ENCODE measurements at places on chromosomes 5 and 9. TPM values are rescaled to one million over a fixed set of nuclear protein-coding genes. Genes with fewer than 3 reads are reported as not detected.
A peak's percentile ranks its signal among the peaks of the same experiment; 100 is the strongest.

GRM6 gene
- not detected for total RNA-seq

NUTM2G gene
- not detected for total RNA-seq

GLRA1 gene
- 0.21 TPM for total RNA-seq

IQGAP2 gene
- 14.2 TPM for total RNA-seq

FOXD4 gene
- 0.77 TPM for total RNA-seq

F2R gene
- total RNA-seq, result 42.4 TPM

PSAT1 gene
- total RNA-seq, result 166 TPM

FAM169A gene
- 11.6 TPM for total RNA-seq

DNA sequence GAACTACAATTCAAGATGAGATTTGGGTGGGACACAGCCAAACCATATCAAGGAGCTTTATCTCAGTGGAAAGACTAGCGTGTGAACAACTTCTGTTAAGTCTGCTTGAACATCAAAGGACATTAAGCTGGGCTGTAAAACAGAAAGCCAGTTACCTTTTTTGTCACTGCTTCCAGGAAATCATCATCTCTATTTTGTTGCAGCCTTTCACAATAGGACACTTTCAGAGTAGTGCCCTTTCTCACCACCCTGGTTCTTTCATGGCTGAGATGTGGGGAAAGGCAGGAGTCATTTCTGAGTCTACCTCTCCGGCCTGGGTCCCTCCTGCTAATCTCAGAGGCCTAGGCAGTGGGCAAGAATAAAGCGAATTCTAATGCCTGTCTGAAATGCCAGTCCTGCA is 96.2 kb upstream of the PPP1R2B start:
- no peak for DNase-seq

DNA sequence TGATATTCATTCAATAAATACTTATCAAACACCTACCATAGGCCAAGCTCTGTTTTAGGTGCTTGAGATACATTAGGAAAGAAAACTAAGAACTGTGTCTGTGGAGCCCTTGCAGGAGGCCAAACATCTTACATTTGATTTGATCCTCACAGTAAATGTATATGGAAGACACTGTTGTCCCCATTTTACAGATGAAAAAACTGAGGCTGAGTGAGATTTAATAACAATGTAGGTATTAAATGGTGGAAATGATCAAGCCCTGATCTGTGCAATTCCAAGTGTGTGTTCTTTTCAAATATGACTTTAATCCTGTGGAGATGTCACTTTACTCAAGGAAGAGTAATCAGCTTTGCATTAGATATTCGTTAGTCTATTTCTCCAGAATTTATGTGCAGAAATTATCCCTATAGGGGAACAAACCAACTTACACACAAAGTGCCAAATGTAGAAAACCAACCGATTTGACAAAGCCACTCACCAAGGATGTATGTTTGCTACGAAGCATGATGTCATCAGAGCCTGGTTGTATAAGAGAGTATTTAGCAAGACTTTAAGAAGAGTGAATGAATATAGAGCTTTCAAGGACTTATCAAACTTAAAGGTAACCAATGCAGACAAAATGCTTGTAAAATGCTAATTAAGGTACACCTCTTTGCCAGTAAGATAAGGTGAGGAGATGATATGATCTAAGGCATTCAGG is 153.9 kb upstream of the NFIB start:
- no peak for DNase-seq

- DNase-seq, result no peak
These were observed 501.7 kb downstream of the ARHGEF28 start for GRCh38 chr5:74127381-74128320.

GRCh38 chr5:29039994-29040393 is 2001.6 kb upstream of the CDH9 start:
- no peak for DNase-seq

GRCh38 chr9:130142056-130142455 is 30.1 kb upstream of the NCS1 start:
- DNase-seq, result no peak

DNA sequence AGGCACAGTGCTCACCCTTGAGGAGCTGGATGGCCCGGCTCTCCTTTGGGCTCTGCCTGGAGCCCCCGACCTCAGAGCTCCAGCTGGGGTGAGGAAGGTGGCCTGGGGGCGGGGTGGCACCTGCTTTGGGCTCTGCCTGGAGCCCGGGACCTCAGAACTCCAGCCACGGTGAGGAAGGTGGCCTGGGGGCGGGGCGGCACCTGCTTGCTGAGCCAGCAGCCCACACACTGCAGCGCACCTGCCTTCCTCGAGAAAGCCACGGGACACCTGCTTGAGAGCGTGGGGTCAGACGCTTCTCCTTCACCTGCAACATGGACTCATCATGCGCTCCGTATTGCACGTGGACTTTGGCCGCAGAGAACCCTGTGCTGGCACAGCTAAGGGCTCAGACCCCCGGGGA is 51.8 kb downstream of the IRX2 start:
- no peak for DNase-seq

GRCh38 chr5:6660688-6661087 is 27.4 kb downstream of the SRD5A1 start:
- DNase-seq, result no peak

DNA sequence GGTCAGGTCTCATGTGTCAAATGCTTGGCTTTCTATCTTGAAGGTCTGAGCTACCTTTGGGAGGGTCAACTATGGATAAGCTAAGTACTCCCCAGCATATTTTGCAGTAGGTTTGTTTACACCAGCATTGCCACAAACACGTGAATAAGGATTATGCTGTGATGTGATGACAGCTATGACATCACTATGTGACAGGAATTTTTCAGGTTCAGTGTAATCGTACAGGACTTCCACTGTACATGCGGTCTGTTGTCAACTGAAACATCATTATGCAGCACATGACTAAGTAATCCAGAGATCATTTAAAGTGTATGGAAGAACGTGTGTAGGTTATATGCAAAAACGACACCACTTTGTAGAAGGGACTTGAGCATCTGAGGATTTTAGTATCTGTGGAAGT is 104.0 kb downstream of the FSTL4 start:
- no peak for DNase-seq

GRCh38 chr9:35552837-35553236 is 52.2 kb upstream of the TESK1 start:
- DNase-seq, result no peak

GRCh38 chr9:104872656-104873488 is 55.1 kb downstream of the ABCA1 start:
- no peak for DNase-seq

- no peak for DNase-seq
These were observed 159.4 kb downstream of the CD180 start for GRCh38 chr5:67037171-67037570.

GRCh38 chr9:89743573-89744254 is 138.9 kb downstream of the GADD45G start:
- DNase-seq, result no peak

DNA sequence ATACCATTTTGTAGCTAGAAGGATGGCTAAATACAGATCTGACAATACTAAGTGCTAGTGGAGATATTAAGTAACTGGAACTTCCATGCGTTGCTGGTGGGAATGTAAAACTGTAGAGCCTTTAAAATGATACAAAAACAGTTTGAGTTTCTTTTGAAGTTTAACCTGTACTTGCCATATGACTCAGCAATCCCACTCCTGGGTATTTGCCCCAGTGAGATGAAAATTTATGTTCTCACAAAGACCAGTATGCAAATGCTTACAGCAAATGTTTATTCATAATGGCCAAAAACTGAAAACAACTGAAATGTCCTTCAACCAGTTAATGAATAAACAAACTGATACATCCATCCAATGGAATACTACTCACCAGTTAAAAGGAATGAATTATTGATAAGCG is 137.3 kb downstream of the SLC12A2 start:
- DNase-seq, result no peak

DNA sequence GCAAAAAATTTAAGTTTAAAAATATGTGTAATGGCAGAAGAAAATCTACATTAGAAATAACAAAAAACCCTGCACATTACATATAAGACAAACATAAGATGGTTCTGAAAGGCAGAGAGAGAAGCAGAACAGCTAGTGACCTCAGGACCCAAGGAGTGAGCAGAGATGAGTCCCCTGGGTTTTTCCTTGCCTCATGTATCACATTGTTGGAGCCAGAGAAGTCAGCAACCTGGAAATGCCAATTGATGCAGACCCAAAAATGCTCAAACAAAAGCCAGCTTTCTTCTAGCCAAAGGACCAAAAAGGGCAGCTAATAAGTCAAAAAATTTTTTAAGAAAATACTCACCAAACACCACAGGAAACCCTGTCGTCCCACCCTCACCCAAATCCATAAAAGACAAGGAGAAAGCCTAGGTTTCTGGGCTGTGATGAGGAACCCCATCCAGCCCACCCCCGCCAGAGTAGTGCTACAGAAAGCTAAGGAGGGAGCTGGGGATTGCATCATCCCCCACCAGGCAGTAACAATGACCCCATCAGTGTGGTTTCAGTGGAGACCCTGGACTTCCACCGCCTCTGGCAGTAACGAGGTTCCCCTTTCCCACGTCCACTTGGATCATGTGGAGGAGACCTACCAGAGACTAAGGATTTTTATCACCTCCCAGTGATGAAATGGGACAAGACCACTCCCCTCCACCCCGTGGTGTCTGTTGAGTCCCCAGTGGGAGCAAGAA is 17.6 kb downstream of the DENND1A start:
- no peak for DNase-seq

- DNase-seq, result no peak
These were observed 53.6 kb downstream of the ASS1 start for GRCh38 chr9:130498298-130498917.

GRCh38 chr5:122493091-122494021 is 181.3 kb downstream of the SNCAIP start:
- no peak for DNase-seq

DNA sequence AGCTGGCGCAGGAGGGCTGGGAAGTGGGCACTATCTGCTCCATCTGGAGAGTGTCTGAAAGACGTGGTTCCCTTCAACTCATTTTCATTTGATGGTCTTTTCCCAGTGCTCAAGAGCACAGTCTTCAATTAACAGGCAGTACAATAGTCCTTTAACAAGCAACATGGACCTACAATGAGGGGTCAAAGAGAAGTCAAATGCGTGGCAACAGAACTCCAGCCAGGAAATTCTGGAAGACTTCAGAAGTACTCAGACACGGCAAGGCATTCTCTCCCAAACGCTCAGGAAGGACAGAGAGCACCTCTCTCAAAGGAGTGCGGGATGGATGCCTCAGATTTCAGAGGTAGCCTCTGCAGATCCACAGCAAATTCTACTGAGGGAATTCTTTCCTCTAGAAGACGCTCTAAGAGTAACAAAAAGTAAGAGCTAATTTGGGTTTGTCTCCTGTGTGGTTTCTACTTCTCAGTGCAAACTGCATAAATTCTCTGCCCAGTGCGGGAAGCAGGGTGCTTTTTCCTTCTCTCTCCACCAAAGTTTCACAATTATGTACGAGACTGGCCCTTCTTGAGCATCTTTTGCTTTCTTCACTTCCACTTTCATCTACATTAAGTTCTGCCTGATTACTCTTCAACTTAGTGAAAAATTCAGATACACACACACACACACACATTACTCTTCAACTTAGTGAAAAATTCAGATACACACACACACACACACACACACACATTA is 56.4 kb downstream of the LHFPL2 start:
- DNase-seq, result no peak

DNA sequence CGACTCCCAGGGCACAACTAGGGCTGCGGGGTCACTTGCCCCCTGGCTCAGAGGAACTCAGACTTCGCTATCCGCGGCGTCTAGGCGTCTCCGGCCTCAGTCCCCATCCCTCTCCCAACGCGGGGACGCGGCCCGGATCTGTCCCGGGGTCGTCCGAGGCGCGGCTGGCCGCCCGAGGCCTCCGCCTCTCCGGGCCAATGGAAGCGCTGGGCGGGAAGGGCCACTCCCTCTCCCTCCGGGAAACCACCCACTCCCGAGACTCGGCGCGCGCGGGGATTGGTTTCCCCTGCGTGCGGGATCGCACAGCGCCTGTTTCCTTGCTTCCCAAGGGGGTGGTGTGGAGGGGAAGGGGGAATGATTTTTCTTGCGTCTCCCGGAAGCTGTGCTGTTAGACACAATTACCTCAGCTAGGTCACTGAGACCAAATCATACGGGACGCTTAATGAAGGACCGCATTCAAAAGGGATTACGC is 38.3 kb downstream of the NR2F1 start:
- peak; percentile 83 for DNase-seq

DNA sequence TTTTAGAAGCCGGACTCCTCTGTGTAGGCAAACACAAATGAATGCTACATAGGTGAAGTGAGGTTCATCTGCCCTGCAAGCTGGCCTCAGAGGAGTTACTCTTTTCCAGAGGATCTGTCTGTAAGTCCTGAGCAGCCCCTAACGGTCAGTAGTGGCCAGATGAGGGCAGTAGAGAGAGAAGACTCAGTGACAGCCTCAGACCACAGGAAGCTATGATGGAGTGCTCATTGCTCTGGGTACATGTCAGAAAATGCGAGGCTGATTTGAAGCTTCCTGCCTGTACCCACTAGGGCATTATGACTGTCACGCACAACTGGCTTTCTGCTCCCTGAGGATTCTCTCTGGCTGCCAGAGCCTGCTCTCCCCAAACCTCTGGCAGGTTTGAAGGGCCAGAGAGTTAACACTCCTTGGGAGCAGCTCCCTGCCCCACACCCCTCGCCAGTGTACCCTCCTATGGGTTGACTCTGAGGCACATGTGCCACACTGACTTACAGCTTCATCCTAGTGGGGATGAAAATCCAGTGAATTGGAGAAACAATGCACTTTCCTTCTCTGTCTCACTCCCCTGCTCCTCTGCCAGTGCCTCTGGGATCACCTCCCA is 141.5 kb downstream of the GABRG2 start:
- DNase-seq, result peak; percentile 64

- no peak for DNase-seq
These were observed 234.1 kb downstream of the NNT start for GRCh38 chr5:43837091-43837490.

DNA sequence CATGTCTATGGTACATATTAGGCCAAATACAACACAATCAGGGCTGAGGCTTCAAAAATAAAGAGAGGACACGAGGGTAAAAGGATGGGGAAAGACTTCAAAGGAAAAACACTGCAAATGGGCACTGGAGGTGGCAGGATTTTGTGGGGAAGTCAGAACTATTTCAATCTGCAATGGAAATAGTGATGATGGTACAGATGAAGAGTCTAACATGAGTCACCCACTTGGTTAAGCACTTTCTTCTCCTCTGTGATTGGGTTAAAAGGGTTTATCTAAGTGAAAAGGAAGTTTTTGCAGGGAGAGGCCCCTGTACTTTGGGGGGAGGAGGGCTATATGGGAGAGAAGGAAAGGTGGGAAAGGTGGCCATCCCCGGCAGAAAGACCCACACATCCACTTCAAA is 4.5 kb upstream of the SH3GL2 start:
- DNase-seq, result no peak

- no peak for DNase-seq
These were observed 16.9 kb upstream of the PFDN1 start for GRCh38 chr5:140319833-140320232.

- no peak for DNase-seq
These were observed 98.1 kb downstream of the APBA1 start for GRCh38 chr9:69574057-69574456.
